HepG2 (cell line): ENCODE measurements at places on chromosomes 12 and 14. TPM values are rescaled to one million over a fixed set of nuclear protein-coding genes. Genes with fewer than 3 reads are reported as not detected.
A peak's percentile ranks its signal among the peaks of the same experiment; 100 is the strongest.

GRCh38 chr14:58571769-58572472, 65.8 kb upstream of the DACT1 start:
- H3K27ac ChIP-seq = no peak overlapping the region
- H3K4me1 ChIP-seq = peaks cover 12% of the 10 kb centered on the region
- peak; percentile 4 for DNase-seq
- H3K4me3 ChIP-seq = no peak overlapping the region
- H3K36me3 ChIP-seq = no peaks in the 10 kb centered on the region
- H3K27me3 ChIP-seq = no peaks in the 10 kb centered on the region

- no peak overlapping the region for H3K27ac ChIP-seq
- H3K36me3 ChIP-seq = no peaks in the 10 kb centered on the region
- no peak for DNase-seq
- no peaks in the 10 kb centered on the region for H3K27me3 ChIP-seq
Measured at GRCh38 chr12:51381226-51382079, 9.8 kb downstream of the GALNT6 start.

- DNase-seq = no peak
- H3K36me3 ChIP-seq = no peaks in the 10 kb centered on the region
- H3K4me1 ChIP-seq = no peaks in the 10 kb centered on the region
- H3K27ac ChIP-seq = no peak overlapping the region
- no peak overlapping the region for H3K4me3 ChIP-seq
Measured at GRCh38 chr12:108285016-108285415, 54.1 kb downstream of the CMKLR1 start.

DNA sequence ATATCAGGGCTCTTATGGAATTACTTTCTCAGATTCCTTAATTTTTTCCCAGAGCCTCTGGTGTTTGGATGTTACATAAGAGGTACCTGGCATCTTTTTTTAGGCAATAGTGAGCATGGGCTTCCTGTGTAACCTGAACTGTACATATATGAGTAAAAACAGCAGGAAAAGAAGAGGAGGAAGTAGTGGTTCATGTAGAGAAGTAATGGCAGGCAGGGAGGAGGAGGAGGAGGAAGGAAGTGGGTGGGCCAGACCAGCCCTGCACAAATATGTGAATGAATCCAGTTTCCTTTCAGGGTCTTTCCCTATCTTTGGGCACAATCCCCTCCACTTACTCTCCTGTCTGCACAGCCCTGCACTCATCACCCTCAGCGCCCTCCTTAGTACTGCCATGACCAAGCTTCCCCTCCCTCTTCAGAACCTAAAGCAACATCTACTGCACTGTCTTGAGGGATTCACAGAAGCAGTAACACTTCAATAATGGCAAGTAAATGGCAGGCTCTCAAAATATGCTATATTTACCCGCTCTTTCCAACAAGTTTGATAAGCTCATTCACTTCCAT, 40.9 kb upstream of the GSG1 start:
- no peaks in the 10 kb centered on the region for H3K4me1 ChIP-seq
- DNase-seq = no peak
- peaks cover 2% of the 10 kb centered on the region for H3K27me3 ChIP-seq
- H3K27ac ChIP-seq = no peak overlapping the region
- no peak overlapping the region for H3K4me3 ChIP-seq

DNA sequence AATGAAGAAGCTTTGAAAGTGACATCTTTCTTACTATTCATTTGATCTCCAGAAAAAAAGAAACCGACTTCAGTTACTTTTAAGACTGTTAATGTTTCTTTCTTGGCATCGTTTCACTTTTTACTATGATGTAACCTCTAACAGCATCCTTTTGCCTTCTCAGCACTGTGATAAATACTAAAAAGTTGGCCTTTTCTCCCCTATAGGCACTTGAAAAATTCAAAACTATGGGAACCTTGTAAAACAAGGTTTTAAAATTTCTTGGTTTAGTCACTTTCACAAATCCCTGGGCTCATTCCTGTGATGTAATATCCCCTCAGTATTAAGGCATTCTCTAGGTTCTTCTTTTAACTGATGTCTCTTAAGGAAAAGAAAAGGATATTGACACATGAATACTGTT, 281.8 kb downstream of the EGLN3 start:
- no peaks in the 10 kb centered on the region for H3K4me1 ChIP-seq
- H3K27ac ChIP-seq = no peak overlapping the region
- no peaks in the 10 kb centered on the region for H3K36me3 ChIP-seq
- H3K27me3 ChIP-seq = no peaks in the 10 kb centered on the region
- H3K4me3 ChIP-seq = no peak overlapping the region

- H3K36me3 ChIP-seq = no peaks in the 10 kb centered on the region
- peak; percentile 44 for DNase-seq
- H3K4me3 ChIP-seq = no peak overlapping the region
- H3K27ac ChIP-seq = no peak overlapping the region
- no peaks in the 10 kb centered on the region for H3K27me3 ChIP-seq
Measured at GRCh38 chr14:65286443-65286842, 126.1 kb upstream of the FUT8 start.

GRCh38 chr12:111022386-111022785, 102.0 kb upstream of the MYL2 start:
- H3K27ac ChIP-seq = no peak overlapping the region
- no peaks in the 10 kb centered on the region; the same call in none of the 2 replicates for H3K27me3 ChIP-seq

- H3K27me3 ChIP-seq = no peaks in the 10 kb centered on the region
- H3K27ac ChIP-seq = no peak overlapping the region
- peaks cover 42% of the 10 kb centered on the region for H3K36me3 ChIP-seq
- DNase-seq = no peak
Measured at GRCh38 chr12:53115891-53116648, 12.8 kb downstream of the SOAT2 start.

DNA sequence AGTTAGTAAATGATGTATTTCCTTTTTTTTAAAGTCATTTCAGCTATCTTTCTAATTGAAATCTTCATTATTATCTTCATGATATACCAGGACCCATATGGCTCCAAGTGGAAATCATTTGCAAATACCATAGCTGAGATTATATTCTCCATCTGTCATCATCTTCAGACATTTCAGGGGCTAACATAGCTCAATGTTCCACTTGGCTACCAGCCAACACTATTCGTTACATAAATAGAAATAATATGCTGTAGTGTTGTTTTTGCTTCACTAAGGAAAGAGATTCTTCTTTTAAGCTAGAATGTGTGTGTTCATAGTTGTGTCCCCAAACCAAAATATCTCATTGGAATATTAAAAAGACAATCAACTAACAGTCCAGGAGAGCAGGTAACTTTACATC, 225.1 kb downstream of the DIO2 start:
- DNase-seq = no peak
- H3K27ac ChIP-seq = no peak overlapping the region
- no peak overlapping the region for H3K4me3 ChIP-seq
- H3K36me3 ChIP-seq = no peaks in the 10 kb centered on the region
- H3K4me1 ChIP-seq = no peaks in the 10 kb centered on the region
- no peaks in the 10 kb centered on the region for H3K27me3 ChIP-seq

DNA sequence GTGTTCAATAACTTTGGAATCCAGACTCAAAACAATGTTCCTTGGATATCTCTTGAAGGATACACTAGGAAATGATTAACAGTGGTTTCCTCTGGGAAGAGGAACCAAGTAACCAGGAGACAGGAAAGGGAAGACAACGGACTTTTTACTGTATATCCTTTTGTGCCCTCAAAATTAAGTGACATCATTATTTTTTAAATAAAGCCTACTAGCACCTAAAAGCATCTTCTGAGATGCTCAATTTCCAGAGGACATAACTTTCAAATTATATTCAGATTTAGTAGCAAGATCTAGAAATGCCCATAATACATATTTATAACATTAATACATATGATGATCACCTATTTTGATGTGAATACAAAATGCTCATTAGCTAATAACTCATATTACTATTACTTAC, 6.5 kb downstream of the HECTD1 start:
- peaks cover 86% of the 10 kb centered on the region for H3K4me1 ChIP-seq
- H3K4me3 ChIP-seq = no peak overlapping the region
- H3K27me3 ChIP-seq = no peaks in the 10 kb centered on the region; the same call in 2 of the 3 replicates
- DNase-seq = no peak
- H3K27ac ChIP-seq = no peak overlapping the region

DNA sequence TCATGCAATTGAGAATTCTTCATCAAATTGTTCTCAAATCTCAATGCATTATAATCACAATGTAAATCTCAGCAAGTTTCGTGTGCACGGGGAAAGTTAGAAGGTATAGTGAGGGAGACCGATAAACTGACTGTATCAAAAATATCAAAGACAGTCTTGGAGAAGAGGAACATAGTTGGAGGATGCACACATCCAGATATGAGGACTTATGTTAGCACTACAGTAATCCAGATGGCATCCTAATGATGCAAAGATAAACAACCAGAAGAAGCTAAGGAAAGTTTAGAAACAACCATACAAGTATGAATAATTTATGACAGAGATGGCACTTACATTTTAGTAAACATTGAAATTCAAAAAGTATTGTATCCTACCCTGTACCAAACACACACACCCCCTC, 760.1 kb downstream of the RPS29 start:
- H3K4me3 ChIP-seq = no peak overlapping the region
- no peak for DNase-seq
- no peaks in the 10 kb centered on the region for H3K4me1 ChIP-seq
- no peaks in the 10 kb centered on the region for H3K36me3 ChIP-seq
- H3K27ac ChIP-seq = no peak overlapping the region
- no peaks in the 10 kb centered on the region for H3K27me3 ChIP-seq

DNA sequence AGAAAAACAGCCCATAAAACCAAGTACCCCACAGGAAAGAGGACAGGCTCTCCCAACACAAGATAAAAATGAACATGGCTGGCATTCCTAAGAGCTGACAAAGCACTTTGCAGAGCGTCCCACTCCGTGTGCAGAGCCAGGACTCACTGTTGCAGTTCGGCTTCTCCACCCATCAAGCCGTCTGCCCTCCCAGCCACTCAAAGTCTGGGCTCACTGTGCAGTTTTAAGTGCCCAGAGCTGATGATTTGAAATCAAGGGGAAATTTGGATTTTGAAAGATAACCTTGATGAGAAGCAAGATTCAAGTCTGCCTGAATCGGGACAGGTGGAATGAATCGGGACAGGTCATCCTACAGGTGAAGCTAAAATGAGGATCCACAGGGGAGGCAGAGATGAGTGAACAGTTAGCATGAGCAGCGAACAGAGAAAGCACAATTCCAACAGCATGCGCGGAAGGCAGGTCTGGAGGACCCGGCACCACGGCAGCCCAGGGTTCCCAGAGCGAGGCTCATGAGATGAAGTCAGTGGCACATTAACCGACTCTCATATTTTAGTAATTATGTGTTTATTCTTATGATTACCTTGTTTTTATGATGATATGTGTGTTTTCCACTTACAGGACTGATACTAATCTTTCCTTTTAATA, 39.8 kb upstream of the GPR68 start:
- H3K36me3 ChIP-seq = peaks cover 13% of the 10 kb centered on the region
- H3K4me1 ChIP-seq = no peaks in the 10 kb centered on the region
- no peaks in the 10 kb centered on the region for H3K27me3 ChIP-seq
- H3K27ac ChIP-seq = no peak overlapping the region

- H3K36me3 ChIP-seq = no peaks in the 10 kb centered on the region
- DNase-seq = peak; percentile 25
- H3K27me3 ChIP-seq = no peaks in the 10 kb centered on the region
- no peak overlapping the region for H3K4me3 ChIP-seq
- no peaks in the 10 kb centered on the region for H3K4me1 ChIP-seq
- no peak overlapping the region for H3K27ac ChIP-seq
Measured at GRCh38 chr12:102992297-102992696, 34.8 kb downstream of the ASCL1 start.

GRCh38 chr14:39218171-39218769, 15.4 kb upstream of the MIA2 start:
- H3K4me3 ChIP-seq = no peak overlapping the region
- peaks cover 19% of the 10 kb centered on the region for H3K4me1 ChIP-seq
- peak; percentile 59 for DNase-seq
- no peaks in the 10 kb centered on the region for H3K27me3 ChIP-seq
- no peak overlapping the region for H3K27ac ChIP-seq

DNA sequence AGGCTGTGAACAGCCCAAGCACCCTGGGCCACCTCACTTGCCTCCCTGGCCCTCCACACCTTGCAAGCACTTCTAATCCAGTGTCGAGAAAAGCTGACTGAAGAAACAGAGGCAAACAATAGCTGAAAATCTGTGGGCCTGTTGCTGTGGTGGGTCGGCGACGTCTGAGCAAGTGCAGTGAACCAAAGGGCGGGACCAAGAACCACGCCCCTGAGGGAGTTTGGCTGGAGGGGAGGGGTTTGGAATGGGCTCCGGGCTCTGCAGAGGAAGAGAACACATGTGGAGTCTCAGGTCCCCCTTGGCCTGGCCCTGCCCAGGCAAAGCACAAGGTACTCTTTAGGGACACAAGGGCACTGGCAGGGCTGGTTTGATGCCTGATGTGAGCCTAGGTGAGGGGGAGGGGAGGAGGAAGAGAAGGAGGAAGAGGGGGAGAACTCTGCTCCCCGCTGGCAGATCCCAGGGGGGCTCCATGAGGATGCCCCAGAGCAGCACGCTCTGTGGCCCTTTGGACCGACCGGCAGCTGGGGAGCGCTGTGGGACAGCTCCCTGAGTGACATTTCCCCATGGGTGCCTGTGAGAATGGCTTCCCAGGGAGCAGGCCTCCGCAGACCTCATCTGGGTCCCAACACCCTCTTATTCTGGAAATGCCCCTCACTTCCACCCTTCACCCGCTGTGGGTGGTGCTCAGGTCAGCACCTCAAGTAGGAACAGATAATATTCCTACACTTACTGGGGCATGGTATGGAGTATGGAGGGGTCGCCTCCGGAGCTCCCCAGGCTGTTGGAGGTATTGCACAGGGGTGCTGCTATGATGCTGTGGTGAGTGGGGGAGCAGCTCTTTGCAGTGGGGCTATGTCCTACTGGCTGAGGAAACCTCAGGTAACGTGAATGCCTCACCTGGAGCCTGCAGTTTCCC, 85.5 kb downstream of the CPSF2 start:
- H3K27ac ChIP-seq = no peak overlapping the region
- H3K4me1 ChIP-seq = peaks cover 8% of the 10 kb centered on the region; the same call in 1 of the 2 replicates
- DNase-seq = no peak
- H3K36me3 ChIP-seq = no peaks in the 10 kb centered on the region

GRCh38 chr12:10094646-10095395, 4.0 kb downstream of the CLEC1A start:
- no peaks in the 10 kb centered on the region for H3K4me1 ChIP-seq
- H3K27ac ChIP-seq = no peak overlapping the region
- no peaks in the 10 kb centered on the region for H3K27me3 ChIP-seq
- no peak overlapping the region for H3K4me3 ChIP-seq

DNA sequence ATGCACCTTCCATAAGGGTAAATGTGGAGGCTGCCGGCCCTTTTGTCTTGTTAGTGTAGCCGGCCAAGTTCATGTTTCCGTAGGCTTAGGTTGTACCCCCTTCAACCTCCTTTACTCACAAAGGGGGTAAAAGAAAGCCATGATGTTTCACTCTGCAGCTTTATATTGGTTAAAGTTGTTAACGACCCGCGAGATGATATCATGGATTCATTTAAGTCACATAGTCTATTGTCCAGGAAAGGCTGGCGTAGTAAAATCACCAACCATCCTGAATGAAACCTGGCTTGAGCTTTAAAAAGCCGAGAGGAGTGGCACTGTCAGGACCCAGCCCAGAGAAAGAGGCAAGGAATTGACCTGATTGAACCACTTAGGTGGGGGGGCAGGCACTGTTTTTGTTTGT, 1.3 kb downstream of the UNG start:
- H3K4me1 ChIP-seq = peaks cover 41% of the 10 kb centered on the region
- peaks cover 10% of the 10 kb centered on the region for H3K36me3 ChIP-seq
- no peaks in the 10 kb centered on the region; the same call in 2 of the 3 replicates for H3K27me3 ChIP-seq
- H3K4me3 ChIP-seq = peak overlapping the region; percentile 76
- peak overlapping the region; percentile 91 for H3K27ac ChIP-seq

The CCNK gene
- 9.7 and 16.5 TPM in 2 replicates for total RNA-seq

The NR2C1 gene
- 22.4 and 38.0 TPM in 2 replicates for total RNA-seq

The HOTAIR gene
- not detected in 2 replicates for total RNA-seq

The SAMD15 gene
- total RNA-seq = 1.3 and 2.0 TPM in 2 replicates

The KCNK10 gene
- not detected in 2 replicates for total RNA-seq

The NRIP2 gene
- total RNA-seq = not detected in 2 replicates

The CD4 gene
- total RNA-seq = 0.07 and 0.27 TPM in 2 replicates

The KIF5A gene
- 1.1 and 1.6 TPM in 2 replicates for total RNA-seq

The TSPAN8 gene
- total RNA-seq = 3.2 and 3.9 TPM in 2 replicates
